Stimulated activated CD4-positive, alpha-beta T cell treated with anti-CD3 and anti-CD28 coated beads, Interleukin-12 subunit alpha, Interleukin-12 subunit beta, amount 100 ng/mL, for 48 hours (primary cell): ENCODE measurements at places on chromosomes 4 and X.

DNA sequence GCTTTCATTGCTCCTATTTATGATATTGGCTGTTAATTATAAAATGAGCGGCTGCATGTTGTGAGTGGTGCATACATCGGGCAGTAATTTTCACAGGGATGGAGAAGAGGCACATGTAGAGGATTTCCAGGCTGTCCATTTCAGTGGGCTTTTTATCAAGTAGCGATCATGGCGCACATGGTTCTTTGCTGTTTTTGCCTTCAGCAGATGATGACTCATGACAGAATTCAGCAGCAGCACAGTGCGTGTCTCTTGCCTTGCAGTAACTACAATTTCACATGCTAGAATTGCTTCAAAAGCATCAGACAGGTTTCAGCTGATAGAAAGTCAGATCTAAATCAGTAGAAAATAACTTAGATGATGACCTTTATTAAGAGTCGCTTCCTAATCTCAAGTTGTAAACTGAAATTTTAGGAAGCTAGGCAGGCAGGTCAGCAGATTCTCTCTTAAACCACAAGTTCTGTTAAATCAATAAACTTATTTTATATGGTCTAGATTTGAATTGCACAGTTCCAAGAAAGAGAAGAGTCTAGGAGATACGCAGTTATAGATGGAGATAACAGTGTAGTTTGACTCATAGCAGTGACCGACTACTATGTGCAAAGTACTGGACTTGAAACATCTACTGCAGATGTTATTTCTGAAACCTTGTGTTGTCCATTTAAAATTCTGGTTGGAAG is 35.8 kb downstream of the LRP2BP start:
- no peak for DNase-seq

GRCh38 chrX:130053236-130053635 is 57.1 kb downstream of the ELF4 start:
- DNase-seq: no peak

DNA sequence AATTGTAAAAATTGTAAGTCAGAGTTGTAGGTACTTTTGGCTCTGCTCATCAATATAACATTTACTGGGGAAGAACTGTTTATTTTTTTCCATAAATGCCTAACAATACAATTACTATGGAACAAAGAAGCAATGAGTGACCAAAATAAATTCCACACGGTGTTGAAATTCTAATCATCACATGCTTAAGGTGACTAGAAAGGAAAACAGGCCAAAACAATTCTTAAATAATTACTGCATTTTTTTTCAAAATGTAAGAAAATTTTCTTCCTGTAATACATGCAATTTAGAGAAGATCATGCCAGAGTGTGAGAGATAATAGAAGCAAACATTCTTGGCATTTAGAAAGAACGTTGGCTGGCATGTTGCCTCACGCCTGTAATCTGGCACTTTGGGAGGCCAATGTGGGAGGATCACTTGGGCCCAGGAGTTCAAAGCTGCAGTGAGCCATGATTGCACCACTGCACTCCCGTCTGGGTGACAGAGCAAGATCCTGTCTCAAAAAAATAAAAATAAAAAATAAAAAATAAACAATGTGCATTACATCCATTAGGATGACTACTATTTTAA is 22.5 kb downstream of the C4orf46 start:
- no peak for DNase-seq

- no peak for DNase-seq
Observed at GRCh38 chr4:85565761-85566480, 91.0 kb downstream of the ARHGAP24 start.

DNA sequence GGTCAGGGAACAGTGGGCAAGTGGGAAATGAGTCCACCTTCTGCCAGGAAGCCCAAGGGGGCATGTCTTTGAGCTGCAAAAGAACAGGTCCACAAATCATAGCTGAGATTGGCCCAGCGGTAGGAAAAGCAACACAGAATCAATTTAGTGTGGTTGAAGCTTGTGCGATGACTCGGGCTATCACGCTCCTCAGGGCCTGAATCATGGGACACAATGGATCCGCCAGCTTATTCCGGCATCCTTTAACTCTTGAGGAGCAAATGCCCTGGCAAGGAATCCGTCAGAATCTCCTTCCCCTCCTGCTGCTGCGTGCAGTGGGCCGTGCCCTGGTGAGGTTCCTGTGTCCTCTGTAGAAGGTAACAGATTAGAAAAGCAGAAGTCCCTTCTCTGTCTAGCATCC is 98.0 kb downstream of the RELL1 start:
- no peak for DNase-seq

GRCh38 chr4:3375688-3376087 is 66.1 kb upstream of the HGFAC start:
- no peak for DNase-seq

DNA sequence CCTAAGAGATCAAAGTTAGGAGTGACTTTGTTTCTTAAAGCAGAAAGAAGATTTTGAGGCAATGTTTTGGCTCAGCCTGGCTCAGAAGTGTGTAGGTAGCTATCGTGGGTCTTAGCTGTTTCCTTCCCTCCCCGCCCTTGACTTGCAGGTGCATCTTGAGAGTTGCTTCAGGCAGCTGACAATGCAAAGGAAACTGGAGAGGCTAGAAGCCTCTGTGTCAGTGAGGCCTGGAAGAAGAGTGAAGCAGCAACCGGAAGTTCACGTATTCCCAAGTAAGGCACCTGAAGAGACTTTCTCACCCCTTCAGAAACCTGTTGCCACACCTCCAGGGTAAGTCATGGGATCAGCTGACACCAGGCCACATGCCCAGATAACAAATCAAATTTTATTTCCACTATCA is 10.6 kb upstream of the XKRX start:
- no peak for DNase-seq

DNA sequence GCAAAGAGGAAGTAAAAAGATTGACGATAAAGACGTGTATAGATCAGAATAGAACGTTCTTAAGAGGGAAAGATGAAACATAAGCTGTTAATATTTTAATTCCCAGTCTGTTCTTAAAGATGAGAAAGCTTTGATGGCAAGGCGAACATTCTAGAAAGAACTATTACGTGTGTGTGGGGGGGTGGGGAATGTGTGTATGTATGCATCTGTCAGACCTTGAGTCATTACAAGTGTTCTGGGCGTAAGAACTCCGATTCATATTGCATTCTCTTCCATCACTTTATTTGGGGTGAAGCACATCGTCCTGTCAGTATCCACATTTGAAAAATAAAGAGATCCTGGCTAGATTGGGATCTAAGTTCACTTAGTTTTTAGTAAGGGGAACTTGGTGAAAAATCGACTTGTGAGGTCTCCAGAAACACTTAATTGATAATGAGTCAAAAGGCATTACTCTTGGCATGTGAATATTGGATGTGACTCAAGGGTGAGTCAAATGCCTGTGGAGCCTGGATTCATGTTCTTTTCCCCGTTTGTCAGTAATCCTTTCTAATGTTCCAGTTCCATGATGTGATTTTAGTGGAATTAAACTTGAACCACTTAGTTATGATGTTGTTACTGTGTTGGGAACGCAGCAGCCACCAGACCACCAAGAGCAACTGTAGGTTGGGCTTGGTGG is 3.1 kb downstream of the SMS start:
- no peak for DNase-seq

GRCh38 chr4:164215113-164215741 is 538.7 kb upstream of the SMIM31 start:
- no peak for DNase-seq

GRCh38 chr4:1084796-1085403 is 28.5 kb downstream of the RNF212 start:
- no peak for DNase-seq

- no peak for DNase-seq
Observed at GRCh38 chr4:156594624-156595023, 377.0 kb downstream of the PDGFC start.

DNA sequence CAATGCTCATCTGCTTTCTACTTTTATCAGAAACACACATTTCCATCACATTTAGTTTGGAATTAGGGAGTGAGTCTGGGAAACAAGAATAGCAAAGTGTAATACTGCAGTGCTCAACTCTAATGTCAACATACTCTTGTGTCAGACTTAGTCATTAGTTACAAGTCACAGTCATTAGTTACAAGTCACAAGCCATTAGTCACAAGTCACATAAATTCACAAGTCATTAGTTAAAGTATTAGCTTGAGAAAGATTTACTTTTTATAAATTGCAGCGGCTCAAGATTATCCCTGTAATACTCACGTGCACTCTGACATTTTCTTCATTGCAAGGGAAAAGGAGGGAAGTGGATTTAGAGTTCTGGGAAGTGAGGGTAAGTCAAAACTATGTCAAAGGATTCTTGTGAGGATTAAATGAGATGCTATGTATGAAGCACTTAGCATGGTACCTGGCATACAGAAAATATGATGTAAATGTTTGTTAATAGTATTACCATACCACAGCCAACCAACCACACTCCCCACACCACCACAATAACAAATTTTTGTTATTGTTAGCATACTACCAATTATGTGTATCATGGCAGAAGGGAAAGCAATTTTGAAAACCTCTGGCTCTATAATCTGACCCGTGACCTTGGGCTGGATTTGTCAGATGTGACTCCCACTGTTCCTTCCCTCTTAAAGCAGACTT is 116.6 kb downstream of the ARHGAP24 start:
- DNase-seq: no peak

DNA sequence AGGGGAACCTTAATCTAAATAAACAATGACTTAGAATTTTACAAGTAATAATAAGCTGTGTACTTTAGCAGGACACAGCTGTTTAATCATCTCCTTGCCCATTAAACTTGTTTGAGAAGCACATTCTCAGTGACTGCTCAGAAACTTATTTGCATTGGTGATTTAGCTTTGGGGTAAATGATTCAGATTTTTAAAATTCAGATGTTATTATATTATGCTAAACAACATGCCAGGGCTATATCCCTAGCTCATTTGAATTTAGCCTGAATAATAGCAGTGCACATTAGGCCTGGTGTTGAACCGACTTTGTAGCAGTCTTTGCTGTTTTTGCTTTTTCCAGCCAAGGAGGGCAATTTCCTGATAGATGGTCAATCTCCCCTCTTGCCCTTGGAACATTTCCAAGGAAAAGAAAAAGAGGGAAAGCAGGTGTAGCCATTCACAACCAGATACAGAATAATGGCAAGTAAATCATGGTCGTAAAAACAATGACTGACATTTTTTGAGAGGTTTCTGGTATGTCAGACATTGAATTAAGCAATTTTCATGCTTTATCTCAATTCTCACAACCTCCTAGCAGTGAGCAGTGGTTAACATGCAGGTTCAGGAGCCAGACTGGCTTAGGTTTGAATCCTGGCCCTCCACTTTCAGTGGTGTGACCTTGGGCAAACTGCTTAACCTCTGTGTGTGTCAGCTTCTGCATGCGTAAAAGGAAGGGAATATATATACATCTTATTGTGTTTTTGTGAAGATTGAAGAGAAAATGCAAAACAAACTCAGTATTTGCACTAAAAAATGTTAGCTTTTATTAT is 16.8 kb downstream of the ARHGEF38 start:
- no peak for DNase-seq

- DNase-seq: no peak
Observed at GRCh38 chrX:126165401-126165720, 728 bp downstream of the DCAF12L2 start.

- no peak for DNase-seq
Observed at GRCh38 chr4:125736057-125736456, 421.3 kb downstream of the FAT4 start.

GRCh38 chr4:153877898-153878297 is 89.0 kb upstream of the SFRP2 start:
- no peak for DNase-seq

- DNase-seq: no peak
Observed at GRCh38 chr4:13980317-13981310, 353.1 kb upstream of the BOD1L1 start.

DNA sequence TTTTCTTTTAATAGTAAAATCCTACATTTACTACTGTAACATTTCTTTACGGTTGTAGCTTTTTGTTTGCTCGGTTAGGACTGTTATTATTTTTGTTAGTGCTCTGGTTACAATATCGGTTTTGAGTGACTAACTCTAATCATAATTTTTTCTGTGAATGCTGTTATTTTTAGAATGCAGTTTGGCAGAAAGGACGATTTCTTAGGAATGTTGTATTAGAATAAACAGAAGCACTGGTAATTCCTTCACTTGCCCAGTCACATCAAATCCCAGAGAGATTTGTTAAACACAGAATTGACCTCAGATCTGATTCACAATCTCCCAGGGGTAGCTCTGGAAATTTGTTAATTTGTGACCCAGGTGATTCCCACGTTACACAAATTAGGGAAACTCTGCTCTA is 21.7 kb downstream of the DDIT4L start:
- DNase-seq: no peak

DNA sequence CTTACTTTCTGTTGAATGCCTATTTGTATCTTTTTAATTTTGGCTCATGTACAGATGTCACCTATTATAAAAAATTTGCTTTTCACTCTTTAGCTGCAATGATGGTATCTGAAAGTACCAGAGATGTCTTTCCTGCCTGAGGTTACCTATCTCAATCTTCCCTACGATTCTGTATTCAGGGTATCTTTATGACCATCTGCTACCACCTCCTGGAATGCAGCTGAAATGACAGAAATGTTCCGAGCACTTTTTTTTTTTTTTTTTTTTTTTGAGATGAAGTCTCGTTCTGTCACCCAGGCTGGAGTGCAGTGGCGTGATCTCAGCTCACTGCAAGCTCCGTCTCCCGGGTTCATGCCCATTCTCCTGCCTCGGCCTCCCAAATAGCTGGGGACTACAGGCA is 136.4 kb downstream of the REPS2 start:
- no peak for DNase-seq

GRCh38 chr4:68162196-68162595 is 32.5 kb upstream of the TMPRSS11F start:
- no peak for DNase-seq
